Activated CD4-positive, alpha-beta T cell treated with anti-CD3 and anti-CD28 coated beads, Interleukin-2, Interleukin-6, amounts not matched to agents 100 ng/mL and 50 ng/mL, durations not matched to agents 16 hours and 8 hours (primary cell): ENCODE measurements at places on chromosomes 12 and 14.

GRCh38 chr14:60631842-60632241, 17.4 kb downstream of the SIX1 start:
- DNase-seq, result no peak

GRCh38 chr14:72801836-72802587, 91.9 kb downstream of the DPF3 start:
- DNase-seq, result no peak

DNA sequence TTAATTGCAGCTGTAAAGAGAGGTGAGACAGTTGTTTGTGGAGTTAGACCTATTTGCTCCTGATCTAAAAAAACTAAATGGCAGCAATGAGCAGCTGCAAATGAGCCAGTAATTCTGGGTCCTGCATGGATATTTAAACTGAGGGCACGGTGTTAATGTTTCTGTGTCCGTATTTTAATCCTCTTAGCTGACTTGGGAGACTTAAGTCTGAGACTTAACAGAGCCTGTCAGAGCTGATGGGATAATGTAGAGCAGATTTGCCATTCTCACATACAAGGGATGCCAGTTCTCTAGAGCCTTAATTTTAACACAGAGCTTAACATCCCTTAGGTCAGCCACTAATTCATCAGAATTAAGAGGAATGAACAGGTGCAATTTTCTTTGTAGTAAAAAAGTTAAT, 178.6 kb upstream of the PDE3A start:
- DNase-seq, result no peak

GRCh38 chr12:55707841-55708694, at the start of gene ITGA7:
Gene ITGA7 (minus strand): TSS chr12:55707904. CDS start chr12:55707682, 222 bp downstream.
- peak; percentile 48 for DNase-seq

DNA sequence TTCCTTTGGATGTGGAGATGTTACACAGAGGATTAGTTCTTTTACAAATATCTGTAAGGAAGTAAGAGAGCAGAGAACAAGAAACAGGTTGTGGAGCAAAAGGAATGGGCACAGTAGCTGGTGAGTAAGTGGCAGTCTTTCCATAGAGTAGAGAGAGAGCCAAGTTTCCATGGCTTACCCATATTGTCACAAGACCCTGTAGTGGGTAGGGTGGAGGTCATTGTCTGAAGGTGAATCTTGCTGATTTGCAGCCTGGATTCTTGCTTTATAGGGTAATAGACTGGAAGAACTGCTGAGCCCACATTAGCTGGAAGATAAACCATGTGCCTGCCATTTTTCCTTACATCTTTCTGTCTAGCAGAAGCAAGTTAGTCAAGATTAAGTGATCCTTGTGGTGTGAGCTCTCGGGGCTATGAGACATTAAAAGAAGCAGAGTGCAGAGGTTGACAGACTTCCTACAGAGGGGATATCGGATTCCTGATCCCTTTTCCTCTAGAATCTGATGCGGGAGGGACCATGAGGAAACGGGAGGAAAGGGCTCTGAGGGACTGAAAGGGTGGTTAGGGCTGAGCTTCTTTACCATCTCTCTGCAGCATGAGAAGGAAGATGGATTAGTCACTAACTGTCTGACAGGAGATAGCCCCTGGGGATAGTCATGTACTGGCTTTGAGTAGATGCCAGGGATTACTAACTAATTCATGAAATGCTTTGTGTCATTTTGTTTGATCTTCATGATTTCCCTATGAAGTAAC, 44.0 kb upstream of the LRTM2 start:
- no peak for DNase-seq

DNA sequence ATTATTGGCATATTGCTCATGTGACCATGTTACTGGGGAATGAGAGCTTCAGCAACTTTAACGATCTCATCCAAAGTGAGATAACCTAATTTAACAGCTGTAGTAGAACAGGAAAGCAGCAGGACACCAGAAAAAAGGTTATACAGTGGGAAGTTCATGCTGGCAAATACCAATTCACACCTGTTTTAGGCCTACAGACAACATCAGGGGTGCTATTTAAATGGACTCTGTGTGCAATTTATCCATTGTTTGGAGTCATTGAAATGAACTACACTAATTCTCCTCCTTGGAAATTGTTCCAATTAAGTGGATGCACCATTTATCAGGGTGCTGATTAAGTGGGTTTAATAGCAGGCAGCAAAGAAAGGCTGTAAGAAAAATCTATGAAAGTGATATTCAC, 424.4 kb upstream of the LMO3 start:
- DNase-seq, result no peak

- no peak for DNase-seq
Observed at GRCh38 chr14:96799489-96800054, 2.4 kb downstream of the VRK1 start.

GRCh38 chr12:10191865-10192264, 13.0 kb downstream of the TMEM52B start:
- no peak for DNase-seq

DNA sequence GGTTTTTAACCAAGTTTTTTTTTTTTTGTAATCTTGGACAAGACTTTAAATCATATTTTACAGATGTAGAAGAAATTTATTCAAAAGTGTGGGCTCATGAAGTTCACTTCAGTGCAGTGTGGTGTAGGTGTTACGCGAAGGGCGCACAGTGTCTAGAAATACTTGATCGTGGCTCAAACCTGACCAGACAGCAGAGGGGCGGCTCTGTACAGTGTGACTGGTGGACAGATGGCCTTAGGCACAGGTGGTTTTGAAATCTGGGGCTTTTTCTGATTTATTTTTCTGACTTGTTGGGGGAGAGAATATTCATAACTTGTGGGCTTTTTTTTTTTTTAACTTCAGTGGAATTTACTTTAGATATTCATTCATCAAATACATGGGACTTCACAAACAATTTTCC, 179.2 kb downstream of the PELI2 start:
- no peak for DNase-seq

DNA sequence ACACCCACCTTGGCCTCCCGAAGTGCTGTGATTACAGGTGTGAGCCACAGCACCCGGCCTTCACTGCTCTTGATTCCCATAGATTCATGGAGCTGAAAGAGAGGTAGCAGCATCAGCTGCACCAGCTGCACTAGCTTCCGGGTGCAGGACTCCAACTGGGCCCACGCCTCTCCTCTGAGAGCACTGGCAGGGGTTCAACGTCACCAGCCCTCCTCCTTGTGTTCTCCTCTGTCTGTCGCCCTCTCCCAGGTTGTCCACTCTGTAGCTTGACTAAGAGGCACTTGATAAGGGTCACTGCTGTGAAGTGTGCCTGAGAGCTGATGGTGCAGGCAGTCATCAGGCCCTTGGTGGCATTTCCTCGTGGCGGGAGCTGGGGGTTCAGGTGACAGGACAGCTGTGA, 28.3 kb downstream of the MLXIP start:
- DNase-seq, result no peak

GRCh38 chr12:49821373-49822287, 6.6 kb downstream of the NCKAP5L start:
- DNase-seq, result no peak
